Sciatic nerve (tissue), 2 donors: ENCODE measurements at places on chromosomes 4 and X.

- no peak for DNase-seq
Observed at GRCh38 chr4:120977435-120977997, 55.0 kb upstream of the PRDM5 start.

- no peak for DNase-seq
Observed at GRCh38 chr4:169039251-169039954, 29.3 kb upstream of the CBR4 start.

DNA sequence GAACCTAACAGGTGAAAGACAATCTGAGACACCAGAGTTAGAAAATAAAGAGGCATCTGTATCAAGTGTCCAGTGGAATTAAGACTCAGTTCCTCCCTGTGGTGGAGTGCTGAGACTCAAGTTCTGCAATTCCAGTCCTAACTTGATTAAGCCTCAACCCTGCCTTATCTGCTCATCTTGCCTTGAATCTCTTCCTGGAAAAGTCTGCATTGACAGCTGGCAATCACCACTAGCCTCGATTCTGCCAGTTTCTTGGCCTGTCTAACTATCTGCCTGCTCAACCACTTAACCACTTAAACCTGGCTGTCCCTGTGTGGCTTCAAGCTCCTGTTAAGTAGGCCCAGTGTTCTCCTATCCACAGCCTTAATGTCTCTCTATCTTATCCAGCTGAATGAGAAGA, 22.4 kb upstream of the NEIL3 start:
- no peak for DNase-seq

DNA sequence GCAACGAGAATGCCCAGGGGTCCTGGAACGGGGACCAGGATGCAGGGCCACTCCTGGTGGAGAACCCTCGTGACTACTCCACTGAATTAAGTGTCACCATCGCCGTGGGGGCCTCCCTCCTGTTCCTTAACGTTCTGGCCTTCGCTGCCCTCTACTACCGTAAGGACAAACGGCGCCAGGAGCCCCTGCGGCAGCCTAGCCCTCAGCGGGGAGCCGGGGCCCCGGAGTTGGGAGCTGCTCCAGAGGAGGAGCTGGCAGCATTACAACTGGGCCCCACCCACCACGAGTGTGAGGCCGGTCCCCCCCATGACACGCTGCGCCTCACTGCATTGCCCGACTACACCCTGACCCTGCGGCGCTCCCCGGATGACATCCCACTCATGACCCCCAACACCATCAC, 24.9 kb downstream of the NLGN3 start:
- DNase-seq = no peak

GRCh38 chr4:70914631-70915030, 12.5 kb downstream of the MOB1B start:
- no peak for DNase-seq

- DNase-seq = no peak
Observed at GRCh38 chrX:114097427-114097826, 486.5 kb upstream of the HTR2C start.

GRCh38 chr4:100095729-100096595, 94.3 kb downstream of the DDIT4L start:
- DNase-seq = peak; percentile 81
